ENCODE measurements at places on chromosomes 5 and 9. TPM values are rescaled to one million over a fixed set of nuclear protein-coding genes. Genes with fewer than 3 reads are reported as not detected.

The NIPAL4 gene
- 0.03 TPM for total RNA-seq

The PCDHB2 gene
- 0.13 TPM for total RNA-seq

The EFNA5 gene
- total RNA-seq: 4.9 TPM

GRCh38 chr5:146717951-146718350 is 160.6 kb downstream of the PPP2R2B start:
- DNase-seq: no peak

GRCh38 chr9:110996436-110997220 is 41.6 kb downstream of the LPAR1 start:
- no peak for DNase-seq

DNA sequence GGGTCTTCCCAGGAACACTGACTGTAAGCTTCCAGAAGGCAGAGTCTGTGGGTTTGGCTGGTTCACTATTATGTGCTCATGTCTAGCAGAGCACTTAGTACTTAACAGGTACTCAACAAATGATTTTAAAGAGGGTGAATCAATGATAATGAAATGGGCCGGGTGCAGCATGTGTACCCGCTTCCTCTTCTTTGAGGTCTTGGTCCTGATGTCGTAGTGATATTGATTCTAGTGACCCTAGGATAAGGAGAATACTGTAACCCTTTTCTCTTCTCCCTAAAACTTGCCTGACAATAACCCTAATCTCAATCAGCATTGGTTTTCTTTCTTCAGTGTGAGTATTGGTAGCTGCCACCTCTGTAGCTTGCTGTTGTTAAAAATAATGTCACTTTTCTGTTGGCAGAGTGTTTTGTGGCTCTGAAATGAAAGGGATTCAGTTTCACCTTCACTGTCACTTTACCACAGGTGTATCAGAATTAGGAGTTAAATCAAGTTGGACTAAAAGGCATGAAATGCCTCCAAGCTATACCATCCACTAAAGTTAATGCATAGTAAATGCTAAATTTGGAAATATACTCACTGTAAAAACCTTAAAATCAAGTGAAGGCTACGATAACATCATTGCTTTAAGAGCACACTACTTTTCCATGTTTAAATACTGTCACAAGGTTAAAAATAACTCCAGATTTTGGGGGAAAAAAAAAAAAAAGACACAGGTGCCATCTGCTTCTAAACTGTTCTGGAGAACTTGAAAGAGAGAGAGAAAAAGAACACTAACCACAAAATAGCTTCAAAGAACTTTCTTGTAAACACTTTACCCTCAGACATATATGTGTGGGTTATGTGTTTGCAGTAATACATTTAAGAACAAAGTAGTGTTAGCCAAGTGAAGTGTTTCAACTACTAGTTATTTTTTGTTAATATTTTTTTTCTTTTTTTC is 6.0 kb downstream of the CAMK4 start:
- DNase-seq: no peak

DNA sequence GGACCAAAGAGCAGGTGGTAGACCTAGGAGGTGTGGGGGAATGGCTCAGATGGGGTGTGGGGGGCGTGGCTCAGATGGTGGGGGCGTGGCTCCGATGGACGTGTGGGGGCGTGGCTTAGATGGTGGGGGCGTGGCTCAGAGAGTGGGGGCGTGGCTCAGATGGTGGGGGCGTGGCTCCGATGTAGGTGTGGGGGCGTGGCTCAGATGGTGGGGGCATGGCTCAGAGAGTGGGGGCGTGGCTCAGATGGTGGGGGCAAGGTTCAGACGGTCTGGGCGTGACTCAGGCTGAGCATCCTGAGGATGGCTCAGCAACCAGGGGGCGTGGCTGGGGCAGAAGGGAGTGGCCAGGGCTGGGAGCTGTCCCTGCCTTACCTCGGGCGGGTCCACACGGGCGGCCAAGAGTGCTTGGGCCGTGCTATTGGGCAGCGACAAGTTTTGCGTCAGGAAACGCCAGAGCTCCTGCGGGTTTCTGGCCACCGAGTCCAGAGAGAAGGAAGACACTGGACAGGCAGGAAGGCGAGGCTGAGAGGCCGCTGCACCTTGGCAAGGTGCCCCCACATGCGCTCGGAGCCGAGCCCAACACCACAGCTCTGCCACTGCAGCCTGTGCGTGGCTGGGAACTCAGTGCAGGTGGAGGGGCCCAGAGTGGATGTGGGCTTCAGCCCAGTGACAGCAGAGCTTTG is 5.9 kb downstream of the ABCA2 start:
- DNase-seq: peak; percentile 96
